M059J (cell line): ENCODE measurements at places on chromosomes 6 and 20. TPM values are rescaled to one million over a fixed set of nuclear protein-coding genes. Genes with fewer than 3 reads are reported as not detected.

GRCh38 chr6:34362909-34363680 lies 29.4 kb downstream of the NUDT3 start:
- no peak for DNase-seq

DNA sequence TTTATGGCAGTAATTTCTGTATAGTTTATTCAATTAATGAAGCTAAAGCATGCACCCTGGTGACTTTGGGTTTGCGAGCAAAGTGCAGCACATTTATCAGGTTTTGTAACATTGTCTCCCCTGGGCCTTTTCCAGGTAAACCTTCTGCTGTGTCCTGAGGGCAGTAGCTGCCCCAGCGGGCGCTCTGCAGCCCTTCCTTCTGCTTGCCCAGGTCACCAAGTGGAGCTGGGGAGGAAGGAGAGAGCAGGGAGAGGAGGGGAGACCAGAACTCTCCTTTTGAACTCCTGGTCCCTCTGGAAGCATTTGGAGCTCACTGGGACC lies 145.6 kb downstream of the DLL1 start:
- DNase-seq, result no peak

- no peak for DNase-seq
Observed at GRCh38 chr20:46135856-46136633, 17.9 kb downstream of the CD40 start.

DNA sequence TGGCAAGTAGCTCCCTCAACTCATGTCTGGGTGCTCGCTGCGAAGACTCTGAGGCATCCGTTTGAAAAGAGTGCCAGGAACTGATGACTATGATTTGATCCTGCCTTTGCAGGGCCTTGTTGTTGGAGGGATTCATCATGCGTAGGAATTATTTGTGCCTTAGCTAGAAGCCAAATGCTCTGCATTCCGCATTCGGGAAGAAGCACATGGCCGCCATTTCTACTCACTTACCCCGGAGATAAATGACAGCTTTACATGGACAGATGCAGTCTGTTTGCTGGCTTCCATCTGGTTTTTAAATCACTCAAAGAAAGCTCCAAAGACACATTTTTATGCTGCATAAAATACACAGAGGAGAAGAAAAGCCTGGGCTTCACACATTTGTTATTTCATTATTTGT lies 363.3 kb upstream of the CDH4 start:
- no peak for DNase-seq

DNA sequence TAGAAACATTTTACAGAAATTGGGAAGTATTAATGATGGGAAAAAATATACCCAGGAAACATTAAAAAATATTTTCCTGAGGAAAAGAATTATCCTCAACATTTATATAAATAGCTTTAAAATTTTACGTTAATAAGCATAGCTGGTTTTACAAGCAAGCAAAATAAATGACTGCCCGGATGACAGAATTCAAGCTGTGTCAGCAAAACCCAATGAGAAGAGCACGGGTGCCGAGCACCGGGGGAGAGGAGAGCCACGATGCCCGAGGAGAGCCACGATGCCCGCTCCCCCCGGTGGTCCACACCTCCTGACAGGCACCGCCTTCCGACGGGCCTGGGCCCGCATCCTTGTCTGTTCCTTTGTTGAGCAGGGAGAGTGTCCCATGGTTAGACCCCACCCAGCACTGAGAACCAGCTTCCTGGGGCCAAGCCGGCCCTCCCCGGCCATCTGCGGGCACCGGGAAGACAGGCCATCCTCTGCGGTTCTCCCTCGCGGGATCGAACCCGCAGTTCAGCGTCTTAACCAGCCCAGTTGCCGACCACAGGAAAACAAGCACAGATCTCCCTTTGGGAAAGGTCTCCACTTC lies 63.3 kb upstream of the PDE10A start:
- DNase-seq, result no peak

GRCh38 chr20:53695797-53696527 lies 102.3 kb upstream of the ZNF217 start:
- no peak for DNase-seq

GRCh38 chr6:143406673-143407072 lies 43.8 kb downstream of the ADAT2 start:
- no peak for DNase-seq

DNA sequence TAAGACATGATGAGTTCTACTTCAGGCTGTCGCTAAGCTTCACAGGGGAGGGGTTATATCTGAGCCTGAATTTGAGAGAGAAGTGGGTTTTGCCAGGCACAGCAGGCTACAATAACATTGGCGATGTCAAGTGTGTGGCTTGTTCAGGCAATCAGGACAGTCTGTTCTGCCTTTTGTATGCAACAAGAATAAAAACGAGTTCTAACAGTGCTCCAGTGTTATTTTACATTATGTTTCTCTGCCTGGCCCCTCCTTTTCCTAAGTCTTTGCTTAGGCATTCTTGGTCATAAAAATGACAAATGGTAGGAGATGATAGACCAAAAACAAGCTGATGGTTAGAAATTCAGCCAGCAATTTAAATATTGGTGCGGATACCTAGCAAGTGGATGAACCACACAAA lies 26.8 kb downstream of the PAQR8 start:
- DNase-seq, result no peak

GRCh38 chr20:57415771-57416170 lies 24.6 kb downstream of the RBM38 start:
- DNase-seq, result no peak

GRCh38 chr6:161439093-161439492 lies 165.2 kb upstream of the AGPAT4 start:
- peak; percentile 99 for DNase-seq

DNA sequence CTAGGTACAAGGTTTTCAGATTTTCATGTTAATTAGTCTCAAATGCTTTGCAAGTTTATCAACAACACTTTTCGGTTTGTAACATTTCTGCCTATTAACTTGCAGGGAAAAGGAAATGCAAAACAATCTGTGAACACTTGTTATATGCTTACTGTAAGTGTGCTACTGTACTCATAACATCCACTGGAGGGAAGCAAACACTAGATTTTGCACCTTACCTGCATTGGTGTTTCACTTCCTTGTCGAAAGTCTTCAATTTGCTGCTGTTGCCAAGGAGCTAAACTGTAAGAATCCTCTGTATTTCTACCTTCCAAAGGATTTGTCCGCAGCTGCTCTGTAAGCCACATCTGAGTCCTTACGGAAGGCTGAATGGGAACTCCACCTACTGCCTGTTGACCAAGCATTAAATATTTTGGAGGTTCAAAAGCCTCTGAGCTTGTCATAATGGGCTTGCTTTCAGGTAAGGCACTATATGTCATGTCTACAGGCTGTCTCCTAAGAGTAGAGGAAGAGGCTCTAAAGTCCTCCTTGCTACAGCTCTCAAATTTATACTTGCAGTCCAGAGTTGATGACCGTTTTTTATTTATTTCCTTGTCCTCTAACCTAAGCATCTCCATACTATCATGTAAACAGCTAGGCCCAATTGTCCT lies 17.3 kb downstream of the PLN start:
- DNase-seq, result peak; percentile 48

DNA sequence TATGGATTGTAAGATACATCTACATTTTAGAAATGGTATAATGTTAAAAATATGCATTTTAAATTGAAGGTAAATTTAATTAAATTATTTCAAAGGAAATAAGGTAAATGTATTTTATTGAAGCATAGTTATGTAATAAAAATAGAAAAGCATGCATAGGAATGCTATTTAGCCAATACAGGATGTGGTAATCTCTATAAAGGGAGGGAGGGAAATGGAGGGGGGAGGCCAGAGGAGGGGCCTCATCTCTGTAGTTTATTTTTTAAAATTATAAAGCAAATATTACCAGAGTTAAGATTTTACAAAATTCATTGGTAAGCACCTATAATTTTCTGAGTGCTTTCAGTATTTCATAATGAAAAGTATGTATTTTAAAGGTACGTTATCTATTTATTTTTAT lies 27.2 kb downstream of the SLC16A10 start:
- DNase-seq, result no peak

DNA sequence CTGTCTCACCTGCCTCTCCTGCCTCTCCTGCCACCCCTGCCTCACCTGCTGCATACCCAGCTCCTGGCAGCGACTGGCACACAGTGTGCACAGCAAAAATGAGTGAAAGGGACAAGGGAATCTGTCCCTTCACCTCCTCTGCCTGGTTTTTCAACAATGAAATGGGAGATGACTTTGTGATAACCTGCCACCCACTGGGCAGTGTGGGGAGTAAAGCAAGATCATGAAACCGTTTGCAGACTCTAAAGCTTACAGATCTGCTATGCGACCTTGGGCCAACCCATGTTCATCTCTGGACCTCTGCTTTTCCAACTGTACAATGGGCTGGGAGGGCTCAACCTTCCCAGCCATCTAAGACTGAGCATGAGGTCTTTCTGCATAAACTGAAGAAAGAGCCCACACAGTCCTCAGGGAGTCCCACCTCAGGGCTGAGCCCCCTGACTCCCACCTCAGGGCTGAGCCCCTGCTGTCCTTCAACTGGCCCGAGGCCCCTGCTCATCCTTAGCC lies 81.1 kb downstream of the RIPOR3 start:
- DNase-seq, result no peak

- DNase-seq, result no peak
Observed at GRCh38 chr20:4813076-4813862, 91.6 kb downstream of the PRND start.

DNA sequence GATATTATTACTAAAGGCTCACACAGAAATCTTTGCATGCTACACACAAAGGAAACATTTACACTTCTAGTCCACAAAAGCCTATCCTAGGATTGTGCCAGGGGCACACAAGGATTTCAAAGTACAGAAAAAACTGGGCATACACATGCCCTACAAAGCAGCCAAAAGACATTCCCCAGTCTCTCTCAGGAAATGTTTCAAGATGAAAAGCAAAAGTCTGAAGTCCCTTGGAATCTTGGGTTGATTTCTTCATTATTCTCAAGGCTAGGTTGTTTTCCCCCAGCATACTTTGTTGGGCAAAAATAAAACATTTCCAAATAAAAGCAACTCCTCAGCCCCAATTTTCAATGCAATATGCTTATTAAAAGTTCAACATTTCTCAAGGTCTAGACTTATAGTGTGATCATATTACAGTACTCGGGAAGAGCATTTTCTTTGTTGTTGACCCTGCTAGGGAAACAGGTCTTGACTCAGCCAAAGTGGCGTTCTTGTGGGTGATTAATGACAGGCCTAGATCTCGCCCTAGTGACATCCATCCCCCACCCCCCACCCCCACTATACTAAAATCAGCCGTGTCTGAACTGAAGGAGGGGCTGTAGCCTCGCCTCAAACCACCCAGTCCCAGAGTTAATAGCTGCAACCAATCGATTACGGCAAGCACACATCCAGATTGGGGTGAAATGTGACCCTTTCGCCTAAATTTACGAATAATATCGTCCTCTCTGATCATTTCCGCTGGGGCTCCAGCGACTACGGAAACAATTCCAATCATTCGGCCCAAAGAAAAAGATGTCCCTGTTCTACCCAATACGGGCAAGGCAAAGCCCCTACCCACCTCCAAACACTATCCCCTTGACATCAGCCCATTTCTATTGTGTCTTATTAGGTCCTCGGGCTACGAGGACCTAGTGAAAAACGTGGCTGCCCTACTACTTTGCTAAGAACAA lies 1.4 kb downstream of the AKIRIN2 start:
- peak; percentile 88 for DNase-seq

DNA sequence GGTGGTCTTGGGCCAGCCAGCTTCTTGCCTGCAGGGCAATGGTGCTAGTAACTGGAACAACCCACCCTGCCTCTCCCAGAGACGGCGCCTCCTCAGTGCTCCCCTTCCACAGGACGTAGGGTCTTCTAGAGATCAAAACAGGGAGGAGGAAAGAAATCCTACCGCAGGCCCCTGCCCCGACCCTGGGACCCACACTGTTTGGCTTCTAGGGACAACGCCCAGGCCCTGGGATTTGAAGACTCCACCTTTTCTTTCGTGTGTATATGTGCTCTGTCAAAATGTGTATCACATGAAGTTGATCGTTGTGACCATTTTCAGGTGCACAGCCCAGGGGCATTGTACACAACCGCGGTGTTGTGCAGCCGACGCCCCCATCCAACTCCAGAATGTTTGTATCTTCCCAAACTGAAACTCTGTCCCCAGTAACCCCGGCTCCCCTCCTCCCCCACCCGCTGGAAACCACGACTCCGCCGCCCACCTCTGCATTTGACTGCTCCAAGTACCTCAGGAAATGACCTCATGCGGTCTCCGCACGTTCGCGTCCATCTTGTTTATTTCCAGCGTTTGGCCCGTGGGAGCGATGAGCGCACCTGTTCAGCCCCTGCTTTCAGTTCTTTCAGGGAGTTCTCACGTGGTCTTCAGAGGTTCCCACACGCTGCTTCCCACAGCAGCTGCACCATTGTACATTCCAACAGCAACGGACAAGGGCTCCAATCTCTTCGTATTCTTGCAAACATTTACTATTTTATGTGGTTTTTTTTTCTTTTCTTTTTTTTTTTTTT lies 3.4 kb upstream of the BHLHE23 start:
- peak; percentile 46 for DNase-seq

GRCh38 chr6:21740376-21741124 lies 147.0 kb downstream of the SOX4 start:
- peak; percentile 29 for DNase-seq

GRCh38 chr6:87297119-87297518 lies 25.3 kb upstream of the SMIM8 start:
- no peak for DNase-seq

- no peak for DNase-seq
Observed at GRCh38 chr20:2163312-2163711, 61.7 kb downstream of the STK35 start.

- DNase-seq, result peak; percentile 25
Observed at GRCh38 chr6:140230282-140230681, 855.8 kb upstream of the CITED2 start.

The GSTA3 gene
- total RNA-seq, result 0.27 and 2.4 TPM in 2 replicates

The OR2J3 gene
- not detected in 2 replicates for total RNA-seq

The TENT5A gene
- total RNA-seq, result 64.6 and 97.6 TPM in 2 replicates

The PRR18 gene
- total RNA-seq, result not detected in 2 replicates

The PSMB9 gene
- total RNA-seq, result 339 and 412 TPM in 2 replicates

The BHLHE23 gene
- total RNA-seq, result not detected in 2 replicates

The OTOR gene
- total RNA-seq, result not detected in 2 replicates

The DLGAP4 gene
- 12.6 and 26.0 TPM in 2 replicates for total RNA-seq
